Posterior cingulate gyrus (tissue), 11 donors: ENCODE measurements at places on chromosomes 1 and 21.

DNA sequence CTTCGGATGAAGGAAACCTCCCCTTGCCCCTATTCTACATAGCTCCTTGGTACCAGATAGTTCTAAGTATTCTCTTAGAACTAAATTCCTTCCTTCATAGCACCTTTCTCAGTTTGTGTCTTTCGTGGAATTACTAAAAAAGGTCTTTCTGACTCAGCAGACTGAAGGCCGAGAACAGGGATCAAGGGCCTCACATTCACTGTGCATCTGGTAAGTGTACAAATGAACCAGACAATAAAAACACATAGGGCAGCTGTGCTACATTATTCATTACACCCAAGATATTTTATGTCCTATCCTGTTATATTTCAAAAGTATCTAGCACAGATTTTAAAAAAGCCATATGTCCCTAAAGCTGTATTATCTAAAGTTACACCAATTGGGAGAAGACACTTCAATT is 62.9 kb upstream of the HP1BP3 start:
- DNase-seq: no peak

- no peak for DNase-seq
Observed at GRCh38 chr1:93841771-93842170, 37.2 kb downstream of the DNTTIP2 start.

GRCh38 chr1:201310986-201311355 is 27.7 kb downstream of the PKP1 start:
- no peak for DNase-seq

- DNase-seq: no peak
Observed at GRCh38 chr21:34195335-34195734, 122.0 kb downstream of the MRPS6 start.

GRCh38 chr1:196143602-196144342 is 464.5 kb downstream of the KCNT2 start:
- DNase-seq: no peak

- DNase-seq: no peak
Observed at GRCh38 chr1:115134231-115134630, 44.9 kb upstream of the TSPAN2 start.

DNA sequence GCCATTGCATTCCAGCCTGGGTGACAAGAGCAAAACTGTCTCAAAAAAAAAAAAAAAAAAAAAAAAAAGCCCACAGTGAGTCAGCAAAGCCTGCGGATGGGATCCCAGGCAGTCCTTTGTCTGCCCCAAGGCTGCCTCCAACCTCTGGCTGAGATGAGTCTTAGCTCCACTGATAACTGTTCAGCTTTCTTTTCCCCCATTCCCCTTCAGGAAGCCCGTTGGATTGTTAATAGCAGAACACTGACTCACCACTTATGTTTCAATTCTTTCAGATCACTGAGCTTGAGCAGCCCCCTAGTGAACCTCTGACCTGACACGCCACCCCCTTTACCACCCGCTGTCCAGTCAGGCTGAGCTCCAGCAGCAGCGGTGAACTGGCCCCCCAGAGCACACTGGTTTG is 57.5 kb downstream of the ERG start:
- no peak for DNase-seq

GRCh38 chr21:29176471-29177120 is 46.2 kb downstream of the MAP3K7CL start:
- DNase-seq: no peak

DNA sequence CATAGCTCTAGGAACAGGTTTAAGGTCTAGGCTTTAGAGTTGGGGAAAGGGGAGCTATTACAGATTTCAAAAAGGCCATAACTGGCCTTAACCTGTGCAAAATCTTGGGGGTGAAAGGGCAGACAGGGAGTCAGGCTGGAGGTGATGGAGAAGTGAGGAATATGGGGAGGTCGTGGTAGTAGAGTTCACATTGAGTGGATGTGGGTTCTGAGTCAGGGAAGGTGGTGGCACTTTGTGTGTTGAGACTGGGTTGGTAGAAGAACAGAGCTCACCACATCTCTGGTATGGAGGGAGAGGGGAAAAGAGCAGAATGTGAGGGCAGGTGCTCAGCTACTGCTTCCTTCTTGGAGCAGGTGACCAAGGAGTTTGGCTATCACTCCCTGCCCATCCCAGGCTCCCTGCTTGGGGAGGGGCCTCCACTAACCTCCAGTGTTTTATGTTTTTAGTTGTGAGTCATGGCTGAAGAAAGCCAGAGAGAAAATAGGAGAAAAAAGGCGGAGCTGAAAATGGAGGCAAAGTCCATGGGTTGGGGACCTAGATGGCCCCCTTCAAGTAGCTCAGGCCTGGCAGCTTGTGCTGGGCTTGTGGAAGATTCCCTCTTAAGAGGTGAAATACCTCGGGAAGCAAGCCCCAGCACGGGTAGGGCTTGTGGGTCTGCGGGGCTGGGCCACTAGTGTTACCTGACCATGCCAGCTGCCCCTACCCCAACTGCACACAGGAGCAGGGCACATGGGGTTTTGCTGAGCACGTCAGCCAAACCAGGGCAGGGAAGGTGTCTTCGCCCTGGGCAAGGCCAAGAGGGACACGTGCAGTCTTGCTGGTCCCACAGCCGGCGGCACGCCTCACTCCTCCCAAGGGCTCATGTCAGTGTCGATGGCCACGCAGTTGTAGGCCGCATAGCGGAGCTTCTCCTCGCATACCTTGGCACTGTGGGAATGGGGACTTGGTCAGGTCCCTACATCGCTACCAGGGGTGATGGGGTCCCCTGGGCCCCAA is 8.2 kb downstream of the HECTD3 start:
- DNase-seq: no peak

DNA sequence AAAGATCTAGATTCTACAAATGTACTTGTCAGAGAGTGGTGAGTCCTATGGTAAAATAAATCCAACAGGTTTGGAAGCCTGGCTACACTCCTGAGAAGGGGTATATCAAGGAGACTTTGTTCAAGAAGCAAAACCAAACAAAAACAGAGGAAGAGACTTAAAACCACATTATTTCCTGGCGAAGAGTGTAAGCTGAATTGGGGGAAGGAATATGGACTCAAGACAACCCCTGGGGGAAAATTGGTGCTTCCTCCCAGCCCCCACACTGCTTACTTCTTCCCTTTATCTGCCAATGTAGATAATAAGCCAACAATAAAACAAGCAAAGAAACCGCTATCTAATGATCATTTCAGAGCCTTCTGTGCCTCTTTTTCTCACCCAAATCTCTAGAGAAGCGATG is 48.4 kb upstream of the ZBTB18 start:
- no peak for DNase-seq

DNA sequence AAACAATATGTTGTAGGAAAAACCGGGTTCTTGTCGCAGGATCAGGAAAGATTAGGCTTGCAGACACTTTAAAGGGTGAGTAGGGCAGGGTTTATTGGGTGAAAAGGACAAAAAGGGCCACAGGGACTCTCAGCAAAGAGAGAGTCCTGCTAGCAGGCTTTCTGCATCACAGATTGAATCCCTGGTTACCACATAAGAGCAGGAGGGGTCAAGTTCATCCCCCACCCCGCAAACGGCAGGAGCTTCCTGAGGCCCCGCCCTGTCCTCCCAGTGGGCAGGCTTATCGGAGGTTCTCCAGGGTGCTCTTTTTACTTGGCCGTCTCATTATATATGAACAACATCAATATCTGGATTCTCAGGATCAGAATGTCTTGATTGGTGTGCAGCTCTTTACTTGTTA is 47.7 kb downstream of the SYCP1 start:
- no peak for DNase-seq

GRCh38 chr21:37571442-37571841 is 204.9 kb downstream of the DYRK1A start:
- no peak for DNase-seq

GRCh38 chr1:52842643-52843310 is at the start of gene ZYG11A:
TSS of gene ZYG11A (plus strand) at chr1:52842760. CDS start at chr1:52842884, 124 bp downstream.
- peak; percentile 56 for DNase-seq

DNA sequence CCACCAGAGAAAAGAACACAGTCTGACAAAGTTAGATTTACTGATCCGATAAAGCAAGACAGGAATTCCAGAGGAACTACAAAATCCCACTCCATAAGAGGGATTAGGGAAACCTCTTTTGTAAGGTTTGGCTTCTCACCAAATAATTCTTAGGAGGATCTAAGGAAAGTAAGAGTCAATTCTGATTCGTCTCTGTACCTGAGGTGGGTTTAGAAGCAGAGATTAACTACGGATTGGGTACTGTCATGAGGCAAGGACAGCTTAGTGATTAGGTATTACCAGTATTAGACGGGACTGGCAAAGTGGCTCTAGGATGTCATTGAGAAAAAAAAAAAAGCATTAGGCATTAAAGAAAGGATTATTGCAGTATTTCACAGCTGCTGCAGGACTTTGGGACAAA is 371.7 kb upstream of the BRINP3 start:
- DNase-seq: no peak

DNA sequence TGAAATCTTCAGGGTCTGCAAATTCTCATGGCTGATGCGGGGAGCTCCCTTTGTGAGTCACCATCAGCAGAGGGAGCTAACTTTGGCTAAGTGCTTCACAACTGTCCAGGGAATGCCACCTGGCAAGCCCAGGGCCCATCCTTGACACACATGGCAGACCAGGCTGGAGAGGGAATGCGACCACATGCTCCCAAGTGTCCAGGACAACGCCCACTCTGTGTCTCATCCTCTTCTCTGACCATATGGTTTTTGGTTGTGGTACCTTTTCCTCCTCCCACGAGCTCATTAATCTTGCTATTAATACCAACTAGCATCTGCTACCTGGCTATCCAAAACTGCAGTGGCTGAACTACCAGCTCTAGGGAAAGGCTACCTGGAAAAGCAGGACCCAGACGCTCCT is 37.1 kb upstream of the CLSTN1 start:
- no peak for DNase-seq

DNA sequence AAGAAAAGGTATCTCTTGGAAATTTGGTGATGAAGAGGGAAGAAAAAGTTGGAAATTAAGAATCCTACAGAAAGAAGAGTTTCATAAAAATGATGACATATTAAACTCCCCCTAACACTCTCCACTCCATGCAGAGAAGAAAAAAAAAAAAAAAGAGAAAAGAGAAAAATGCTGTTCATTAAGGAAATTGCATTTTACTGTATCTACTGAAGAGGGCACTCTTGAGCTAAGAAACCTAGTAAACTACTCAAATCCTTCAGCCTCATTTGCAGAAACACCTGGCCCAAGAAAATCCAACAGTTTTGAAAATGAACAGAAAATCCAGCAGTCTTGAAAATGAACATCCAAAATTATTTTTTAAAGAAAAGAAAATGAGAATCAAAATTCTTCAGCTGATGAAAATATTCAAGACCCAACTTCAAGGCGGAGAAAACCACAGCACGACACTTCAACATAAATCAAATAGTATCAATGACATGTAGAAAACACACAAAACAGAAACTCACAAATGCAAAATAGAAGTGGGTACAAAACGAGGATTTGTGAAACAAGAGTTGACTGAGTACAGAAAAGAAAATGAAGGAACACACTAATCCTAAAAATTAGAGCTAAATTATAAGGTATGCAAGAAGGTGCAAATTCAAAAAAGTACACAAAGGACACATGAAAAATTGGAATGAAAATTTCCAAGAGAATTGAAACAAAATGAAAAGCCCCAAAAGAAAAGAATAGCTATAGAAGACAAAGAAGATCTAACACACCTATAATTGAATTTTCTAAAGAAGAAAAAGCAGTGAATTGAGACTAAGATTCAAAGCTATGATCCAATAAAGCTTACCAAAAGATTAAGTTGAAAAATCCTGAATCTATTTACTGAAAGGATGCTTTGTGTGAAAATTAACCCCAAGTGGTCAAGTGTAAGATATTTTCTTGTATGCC is 73.2 kb upstream of the DNAJC6 start:
- DNase-seq: no peak

GRCh38 chr1:165495858-165496205 is 48.0 kb upstream of the LRRC52 start:
- DNase-seq: no peak

DNA sequence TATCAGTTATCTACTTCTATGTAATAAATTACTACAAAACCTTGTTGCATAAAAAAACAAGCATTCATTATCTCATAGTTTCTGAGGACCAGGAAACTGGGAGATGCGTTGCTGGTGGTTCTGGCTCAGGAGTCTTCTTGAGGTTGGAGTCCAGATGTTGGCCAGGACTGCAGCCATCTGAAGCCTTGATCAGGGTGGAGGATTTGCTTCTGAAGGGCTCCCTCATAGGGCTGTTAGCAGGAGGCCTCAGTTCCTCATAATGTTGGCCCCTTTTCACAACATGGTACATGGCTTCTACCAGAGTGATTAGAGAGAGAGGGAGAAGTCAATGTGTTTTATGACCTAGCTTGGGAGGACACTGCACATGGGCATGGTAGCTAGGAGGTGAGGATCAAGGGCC is 137.4 kb downstream of the CNIH3 start:
- DNase-seq: no peak

DNA sequence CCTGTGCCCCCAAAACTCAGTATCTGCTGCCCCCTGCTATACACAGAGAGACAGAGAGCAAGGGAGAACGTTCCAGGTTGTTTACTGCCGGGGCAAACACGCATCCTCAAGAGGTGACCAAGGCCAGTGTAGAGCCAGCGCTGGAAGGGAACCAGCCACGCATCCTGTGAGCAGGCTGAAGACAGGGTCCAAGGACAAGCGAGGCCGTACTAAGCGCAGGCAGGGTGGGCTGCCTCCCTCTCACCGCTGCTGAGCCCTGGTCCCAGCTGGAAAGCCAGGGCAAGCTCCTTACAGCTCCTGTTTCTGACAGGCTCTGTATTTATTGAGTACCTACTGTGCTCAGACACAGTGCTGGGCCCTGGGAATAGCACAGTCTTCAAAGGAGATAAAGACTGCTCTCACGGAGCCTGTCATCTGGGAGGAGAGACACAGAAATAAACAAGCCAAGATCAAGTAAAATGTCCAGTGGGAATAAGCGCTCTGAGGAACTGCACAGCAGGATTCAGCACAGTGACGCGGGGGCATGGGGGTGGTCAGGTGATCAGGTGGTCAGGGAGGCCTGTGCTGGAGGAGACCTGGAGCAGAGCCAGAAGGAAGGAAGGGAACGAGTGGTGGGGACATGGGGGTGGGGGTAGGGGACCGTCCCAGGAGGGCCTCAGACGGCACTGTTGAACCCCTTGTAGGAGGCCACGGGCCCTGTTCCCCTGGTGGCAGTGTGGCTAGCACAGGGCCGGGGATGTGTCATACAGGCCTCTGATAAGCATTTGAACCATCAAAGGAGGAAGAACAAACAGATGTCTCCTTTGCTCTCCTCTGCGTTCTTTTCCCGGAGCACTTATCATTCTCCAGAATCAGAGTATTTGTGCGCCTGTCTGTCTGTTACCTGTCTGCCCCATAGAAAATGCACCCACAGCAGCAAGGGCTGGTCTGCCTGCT is 37.8 kb upstream of the EFHD2 start:
- DNase-seq: no peak

DNA sequence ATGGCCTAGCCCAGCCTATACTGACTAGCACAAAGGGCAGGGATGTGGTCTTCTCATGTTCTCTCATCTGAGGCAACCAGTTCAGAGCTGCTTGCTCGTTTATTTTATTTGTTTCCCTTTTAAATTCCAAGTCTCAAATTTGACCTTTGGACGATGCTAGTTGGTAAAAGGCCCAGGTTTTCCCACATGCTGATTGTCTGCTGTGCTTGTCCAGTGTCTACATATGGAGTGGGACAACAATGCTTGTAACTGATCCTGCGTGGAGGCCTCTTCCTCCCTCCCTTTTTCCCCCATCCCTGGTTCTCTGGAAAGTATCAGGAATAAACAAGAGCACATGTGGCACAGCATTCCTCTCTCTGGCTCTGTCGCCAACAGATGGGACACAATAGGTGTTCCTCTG is 34.0 kb upstream of the BEND5 start:
- DNase-seq: no peak

- no peak for DNase-seq
Observed at GRCh38 chr1:99934801-99935200, 35.0 kb upstream of the SLC35A3 start.

GRCh38 chr21:34693192-34693810 is 24.5 kb downstream of the CLIC6 start:
- no peak for DNase-seq
